ENCODE measurements at places on chromosomes 1 and 21.

DNA sequence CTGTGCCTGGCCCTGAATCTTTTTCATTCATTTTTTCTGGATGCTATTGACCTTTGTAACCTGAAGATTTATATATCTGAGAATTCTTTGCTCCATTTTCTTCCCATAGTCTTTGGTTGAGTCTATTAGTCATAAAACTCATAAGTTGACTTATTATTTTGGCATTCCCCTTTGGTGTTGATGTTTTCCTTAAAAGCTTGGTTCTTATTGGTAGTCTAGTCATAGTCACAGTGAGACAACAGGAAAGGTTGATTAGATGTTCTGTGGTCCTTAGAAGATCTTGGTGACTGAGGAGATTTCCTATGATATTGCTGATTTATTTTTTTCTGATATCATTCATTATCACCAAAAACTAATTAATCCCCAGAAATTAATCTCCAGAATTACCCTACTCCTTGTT is 86.2 kb downstream of the PTPRC start:
- no peaks in the 10 kb centered on the region for H3K4me1 ChIP-seq
- H3K27me3 ChIP-seq, result no peaks in the 10 kb centered on the region
- H3K36me3 ChIP-seq, result no peaks in the 10 kb centered on the region
- H3K27ac ChIP-seq, result no peak overlapping the region
- H3K4me3 ChIP-seq, result no peak overlapping the region

- no peaks in the 10 kb centered on the region for H3K27me3 ChIP-seq
- no peak for DNase-seq
- H3K4me1 ChIP-seq, result no peaks in the 10 kb centered on the region
Observed at GRCh38 chr1:184146202-184146601, 94.7 kb downstream of the TSEN15 start.

- H3K4me3 ChIP-seq, result no peak overlapping the region
- H3K27ac ChIP-seq, result no peak overlapping the region
- H3K36me3 ChIP-seq, result no peaks in the 10 kb centered on the region
- no peaks in the 10 kb centered on the region for H3K27me3 ChIP-seq
- no peaks in the 10 kb centered on the region for H3K4me1 ChIP-seq
Observed at GRCh38 chr1:119015547-119015946, 27.4 kb upstream of the TBX15 start.

GRCh38 chr1:15838721-15839120 is 8.8 kb upstream of the SPEN start:
- peaks cover 11% of the 10 kb centered on the region for H3K4me1 ChIP-seq
- no peak overlapping the region for H3K4me3 ChIP-seq
- H3K27ac ChIP-seq, result no peak overlapping the region

GRCh38 chr1:218742467-218743262 is 397.5 kb downstream of the TGFB2 start:
- no peaks in the 10 kb centered on the region for H3K27me3 ChIP-seq
- H3K36me3 ChIP-seq, result no peaks in the 10 kb centered on the region
- DNase-seq, result no peak
- no peak overlapping the region for H3K27ac ChIP-seq

GRCh38 chr1:223802032-223802431 is 43.7 kb downstream of the TP53BP2 start:
- no peaks in the 10 kb centered on the region for H3K4me1 ChIP-seq
- no peak overlapping the region for H3K4me3 ChIP-seq
- H3K36me3 ChIP-seq, result peaks cover 90% of the 10 kb centered on the region
- no peaks in the 10 kb centered on the region for H3K27me3 ChIP-seq
- DNase-seq, result no peak
- no peak overlapping the region for H3K27ac ChIP-seq
